ENCODE measurements at places on chromosomes 2 and 18.

DNA sequence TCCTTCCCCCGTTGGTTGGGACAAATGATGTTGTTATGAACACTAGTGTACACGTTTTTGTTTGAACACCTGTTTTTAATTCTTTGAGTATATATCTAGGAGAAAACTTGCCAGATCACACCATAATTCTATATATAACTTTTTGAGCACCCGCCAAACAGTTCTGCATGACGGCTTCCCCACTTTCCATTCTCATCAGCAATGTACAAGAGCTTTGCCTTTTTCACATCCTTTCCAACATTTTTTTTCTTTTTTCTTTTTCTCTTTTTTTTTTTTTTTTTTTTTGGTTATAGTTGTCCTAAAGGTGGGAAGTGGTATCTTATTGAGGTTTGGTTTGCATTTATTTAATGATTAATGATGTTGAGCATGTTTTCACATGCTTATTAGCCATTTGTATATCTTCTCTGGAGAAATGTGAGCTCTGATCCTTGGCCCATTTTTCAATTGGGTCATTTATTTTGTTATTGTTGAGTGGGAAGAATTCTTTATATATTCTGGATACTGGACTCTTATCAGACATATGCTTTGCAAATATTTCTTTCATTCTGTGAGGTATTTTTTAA, 86.9 kb upstream of the ZC3H15 start:
- no peak for DNase-seq

DNA sequence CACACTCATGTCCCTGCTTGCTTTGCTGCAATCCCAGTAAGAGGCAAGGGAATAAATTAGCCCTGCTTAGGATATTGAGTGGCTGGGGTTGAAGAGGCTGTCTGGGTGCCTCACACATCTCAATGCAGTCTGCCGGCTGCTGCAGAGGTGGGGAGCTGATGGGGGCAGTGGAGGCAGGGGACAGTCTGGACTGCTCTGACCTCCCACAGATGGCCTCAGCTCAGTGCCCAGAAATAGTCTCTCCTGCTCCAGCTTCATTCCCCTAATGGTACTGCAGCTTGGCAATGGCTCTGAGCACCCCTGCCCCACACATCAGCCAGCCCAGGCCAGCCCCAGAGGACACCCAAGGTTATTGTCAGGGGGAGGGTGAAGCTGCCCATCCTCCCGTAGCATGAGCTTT, 21.5 kb upstream of the TNS1 start:
- no peak for DNase-seq

- no peak for DNase-seq
Measured at GRCh38 chr2:71667256-71668182, 214.2 kb downstream of the DYSF start.

DNA sequence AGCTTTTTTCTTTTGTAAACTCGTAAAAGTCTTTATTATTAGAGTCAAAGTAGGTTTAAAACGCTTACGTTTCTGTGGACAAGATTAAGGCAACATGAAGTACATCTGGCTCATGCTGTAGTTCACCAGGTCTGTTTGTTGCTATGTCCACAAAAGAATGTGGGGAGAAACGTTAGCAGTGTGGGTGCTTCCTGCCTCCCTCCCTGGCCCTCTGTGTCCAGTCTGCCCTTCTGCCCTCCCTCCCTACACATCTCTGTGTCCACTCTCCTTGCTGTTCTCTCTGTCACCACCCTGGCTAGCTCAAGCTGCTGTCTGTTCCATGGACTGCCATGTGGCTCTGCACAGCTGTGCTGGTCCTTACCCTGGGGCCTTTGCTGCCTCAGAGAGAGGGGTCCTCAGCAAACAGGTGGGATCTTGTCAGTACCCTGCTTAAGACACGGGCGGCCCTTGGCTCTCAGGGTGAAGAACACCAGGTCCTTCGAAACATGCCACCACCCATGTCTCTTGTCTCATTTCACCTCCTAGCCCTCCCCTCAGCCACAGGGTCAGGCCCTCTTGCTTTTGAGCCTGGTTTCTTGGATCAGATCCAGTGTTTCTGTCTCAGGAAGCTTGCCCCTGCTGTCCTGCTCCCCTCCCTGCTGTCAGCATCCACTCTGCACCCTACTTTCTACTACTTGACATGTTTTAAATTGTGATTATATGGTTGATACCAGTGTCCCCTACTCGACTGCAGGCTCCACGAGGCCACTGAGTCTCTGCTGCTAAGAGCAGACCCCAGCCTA, 79.2 kb downstream of the LIMS1 start:
- DNase-seq: no peak

- peak; percentile 37 for DNase-seq
Measured at GRCh38 chr18:13269521-13270011, 51.0 kb downstream of the LDLRAD4 start.

- DNase-seq: no peak
Measured at GRCh38 chr2:207225773-207226172, 60.0 kb upstream of the KLF7 start.

GRCh38 chr2:36701918-36702317, 5.4 kb downstream of the VIT start:
- DNase-seq: no peak
